Stimulated activated CD8-positive, alpha-beta memory T cell treated with anti-CD3 and anti-CD28 coated beads, Interleukin-7, amount 100 ng/mL, for 4 hours (primary cell): ENCODE measurements at places on chromosomes 5 and 9.

DNA sequence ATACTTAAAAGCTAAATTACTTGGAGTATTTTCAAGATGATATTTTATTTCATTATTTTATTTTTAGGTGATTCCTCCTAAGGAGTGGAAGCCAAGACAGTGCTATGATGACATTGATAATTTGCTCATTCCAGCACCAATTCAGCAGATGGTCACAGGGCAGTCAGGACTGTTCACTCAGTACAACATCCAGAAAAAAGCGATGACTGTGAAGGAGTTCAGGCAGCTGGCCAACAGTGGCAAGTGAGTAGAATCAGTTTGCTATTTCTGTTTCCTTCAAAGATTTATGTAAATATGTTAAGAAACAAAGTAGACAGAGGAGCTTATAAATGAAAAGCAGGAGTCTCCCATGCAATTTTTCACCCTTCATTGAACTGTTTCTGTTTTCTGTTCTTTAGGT, 47.8 kb downstream of the KDM4C start:
- no peak for DNase-seq

DNA sequence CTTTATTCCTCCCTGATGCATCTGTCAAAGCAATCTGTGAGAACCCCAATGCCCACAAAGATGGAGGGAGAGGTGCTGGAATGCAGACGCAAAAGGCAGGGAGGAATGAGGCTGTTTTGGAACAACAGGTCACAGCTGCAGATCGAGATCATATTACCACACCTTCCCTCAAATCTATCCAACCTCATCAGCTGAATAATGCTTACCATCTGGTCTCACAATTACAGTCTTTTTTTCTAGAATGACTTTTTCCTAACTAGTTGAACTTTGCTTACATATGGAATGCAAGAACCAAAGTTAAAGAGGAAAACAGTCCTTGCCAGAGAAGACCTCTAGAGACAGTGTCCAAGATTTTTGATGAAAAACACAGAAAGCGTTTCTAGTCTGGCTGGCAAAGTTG, 158.1 kb downstream of the LPAR1 start:
- DNase-seq: no peak

DNA sequence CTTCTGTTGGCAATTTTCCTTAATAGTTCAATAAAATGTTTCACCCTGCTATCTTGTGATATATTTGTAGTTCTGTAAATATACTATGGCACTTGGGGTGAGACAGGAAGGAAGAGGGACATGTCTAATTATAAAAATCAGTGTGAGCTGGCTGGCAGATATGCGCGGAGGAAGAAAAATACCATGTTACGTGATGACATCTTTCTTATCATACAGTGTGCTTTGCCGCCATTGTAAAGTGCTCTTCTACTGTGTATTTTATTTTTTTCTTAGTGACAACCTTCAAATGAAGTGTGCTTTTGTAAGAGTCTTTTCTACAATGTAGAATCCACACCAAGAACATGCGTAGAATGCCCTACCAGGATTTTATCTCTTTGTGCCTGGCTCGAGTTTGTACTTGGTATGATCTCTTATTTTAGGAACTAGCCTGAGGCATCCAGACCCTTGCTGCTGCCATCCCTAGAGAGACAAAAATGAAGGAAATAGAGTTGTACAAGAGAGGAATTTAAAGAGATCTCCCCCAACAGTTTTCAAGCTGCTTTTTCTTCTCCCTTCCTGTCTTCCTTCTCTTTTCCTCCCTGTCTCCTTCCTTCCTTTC, 46.7 kb upstream of the RIOK2 start:
- no peak for DNase-seq

DNA sequence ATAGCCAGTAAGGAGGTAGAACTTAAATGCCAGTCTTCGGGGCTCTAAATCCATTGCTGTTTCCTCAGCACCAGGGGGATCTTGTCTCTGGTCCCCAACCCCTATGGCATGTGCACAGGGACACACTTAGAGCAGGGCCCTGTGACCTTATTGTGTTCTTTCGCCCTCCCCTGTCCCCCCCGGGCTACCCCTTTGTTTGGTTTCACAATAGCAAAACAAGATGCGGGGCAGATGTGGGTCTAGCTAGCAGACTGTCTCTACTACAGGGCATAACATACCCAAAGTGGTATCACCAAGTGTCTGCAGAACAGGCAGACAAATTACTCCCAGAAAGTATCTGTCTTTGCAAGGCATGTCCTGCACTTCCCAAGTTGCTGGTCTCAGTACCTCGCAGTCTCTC, 2.1 kb downstream of the FBLL1 start:
- DNase-seq: no peak

GRCh38 chr5:160166973-160167623, 47.8 kb upstream of the PWWP2A start:
- no peak for DNase-seq

DNA sequence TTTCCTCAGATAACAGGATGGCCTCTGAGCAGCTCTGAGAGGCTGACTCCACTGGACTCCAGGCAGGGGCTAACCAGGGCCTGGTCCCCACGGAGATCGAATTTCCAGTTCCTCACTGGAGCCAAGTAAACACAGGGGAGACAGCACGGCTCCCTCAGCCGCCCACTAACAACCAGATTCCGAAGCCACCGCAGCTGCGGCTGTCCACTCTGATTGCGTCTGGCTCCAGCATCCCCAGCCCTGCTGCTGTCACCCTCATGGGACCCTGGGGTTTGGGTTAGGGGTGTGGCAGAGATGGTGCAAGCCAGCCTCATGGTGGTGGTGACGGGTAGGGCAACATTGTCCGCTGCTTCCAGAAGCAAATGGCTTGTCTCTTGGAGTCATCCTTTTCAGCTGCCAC, 172.6 kb downstream of the RGS3 start:
- DNase-seq: no peak

GRCh38 chr5:149162401-149163084, 21.2 kb downstream of the ABLIM3 start:
- DNase-seq: no peak

GRCh38 chr5:132456296-132456986, 34.1 kb downstream of the IRF1 start:
- DNase-seq: peak; percentile 63

GRCh38 chr9:111621895-111622480, 9.1 kb upstream of the DNAJC25 start:
- DNase-seq: no peak

- no peak for DNase-seq
Measured at GRCh38 chr5:77957516-77957915, 181.4 kb upstream of the TBCA start.

- DNase-seq: no peak
Measured at GRCh38 chr5:61298580-61298979, 33.5 kb upstream of the ZSWIM6 start.

DNA sequence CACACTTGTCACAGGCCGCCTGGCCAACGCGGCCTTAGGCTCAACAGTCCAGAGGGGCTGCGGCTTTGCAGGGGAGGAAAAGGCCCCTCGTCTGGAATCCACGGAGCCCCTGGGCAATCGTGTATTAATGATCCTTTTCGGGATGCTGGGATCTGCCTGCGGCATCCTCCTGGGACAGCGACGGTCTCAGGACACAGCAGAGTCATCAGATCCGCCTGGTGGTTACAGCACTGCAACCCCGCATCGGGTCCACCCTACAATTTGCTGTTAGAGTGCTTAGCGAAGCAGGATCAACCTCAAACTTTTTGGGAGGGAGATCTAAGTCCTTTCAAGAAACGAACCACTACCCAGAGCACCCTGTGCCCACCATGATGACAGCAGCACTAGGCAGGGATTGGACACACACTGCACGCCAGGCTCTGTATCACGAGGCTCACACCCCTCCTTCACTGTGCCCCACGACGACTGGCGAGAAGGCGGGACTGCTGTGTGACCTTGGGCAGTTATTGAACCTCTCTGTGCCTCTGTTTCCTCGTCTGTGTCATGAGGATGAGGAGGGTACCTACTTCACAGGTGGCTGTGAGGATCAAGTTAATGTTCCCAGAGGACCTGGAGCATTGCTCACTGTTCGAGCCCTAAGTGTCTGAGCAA, 100.4 kb upstream of the COL5A1 start:
- DNase-seq: no peak

- DNase-seq: no peak
Measured at GRCh38 chr5:56512313-56512996, 279.3 kb upstream of the ANKRD55 start.

GRCh38 chr5:171426266-171426665, 6.8 kb downstream of the FGF18 start:
- no peak for DNase-seq

- DNase-seq: no peak
Measured at GRCh38 chr9:4070266-4070665, 229.6 kb downstream of the GLIS3 start.

GRCh38 chr5:155434267-155434666, 420.7 kb downstream of the KIF4B start:
- DNase-seq: no peak

GRCh38 chr5:79850316-79850822, 140.7 kb downstream of the MTX3 start:
- DNase-seq: no peak

- no peak for DNase-seq
Measured at GRCh38 chr9:119289740-119290433, 79.3 kb downstream of the BRINP1 start.

DNA sequence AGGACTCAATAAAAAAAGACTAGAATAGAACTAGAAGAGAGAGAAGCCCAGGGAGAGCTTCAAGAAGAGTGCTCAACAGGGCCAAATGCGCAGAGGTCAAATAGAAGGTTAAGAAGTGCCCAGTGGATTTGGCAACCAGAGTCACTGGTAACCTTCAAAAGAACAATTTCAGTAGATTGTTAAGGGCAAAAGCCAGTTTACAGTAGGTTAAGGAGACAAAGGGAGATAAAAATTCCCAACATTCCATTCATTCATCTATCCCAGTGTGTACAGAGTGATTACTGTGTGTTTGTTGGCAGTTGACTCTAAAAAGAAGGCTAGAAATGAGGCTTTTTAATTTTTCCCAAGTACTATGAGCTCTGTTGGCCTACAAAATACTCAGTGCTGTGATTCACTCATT, 69.4 kb downstream of the RIGI start:
- DNase-seq: no peak

DNA sequence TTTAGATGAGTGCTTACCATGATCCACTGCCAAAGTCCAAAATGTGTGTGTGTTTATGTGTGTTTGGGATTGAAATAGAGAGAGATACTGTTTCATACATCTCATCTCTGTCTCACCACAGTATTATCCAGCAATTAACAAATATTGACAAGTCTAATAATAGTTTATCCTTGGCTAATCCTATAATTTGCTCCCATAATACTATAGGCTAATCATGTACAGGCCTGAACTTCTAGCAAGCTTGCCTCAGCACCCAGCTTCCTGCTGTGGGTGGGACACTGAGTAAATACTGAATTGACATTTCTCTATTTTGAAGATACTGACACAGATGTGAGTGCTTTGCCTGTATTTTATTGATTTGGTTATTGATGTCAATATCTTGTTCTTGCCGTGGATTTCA, 35.3 kb upstream of the KCNV2 start:
- no peak for DNase-seq

- no peak for DNase-seq
Measured at GRCh38 chr5:93755716-93756115, 14.3 kb upstream of the POU5F2 start.

GRCh38 chr5:14995229-14995628, 123.7 kb upstream of the ANKH start:
- DNase-seq: no peak

DNA sequence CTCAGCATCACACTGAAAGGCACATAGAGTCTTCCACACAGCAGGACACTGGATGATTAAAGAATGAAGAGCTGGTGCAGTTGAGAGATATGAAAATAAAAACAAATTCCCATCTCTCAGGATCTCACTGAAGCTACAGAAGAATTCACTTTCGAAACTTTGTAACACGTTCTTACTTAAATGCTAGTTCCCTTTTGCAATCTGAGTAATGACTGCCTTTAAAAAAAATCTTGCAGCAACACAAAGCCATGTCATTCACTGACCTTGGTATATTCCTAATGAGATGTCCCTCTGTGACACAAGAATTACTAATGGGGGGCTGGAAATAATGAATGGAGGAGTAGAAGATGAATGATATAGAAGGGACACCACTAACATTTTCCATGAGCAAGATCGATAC, 201.8 kb downstream of the GLIS3 start:
- DNase-seq: no peak

- DNase-seq: no peak
Measured at GRCh38 chr9:764986-765385, 76.5 kb upstream of the DMRT1 start.

- DNase-seq: no peak
Measured at GRCh38 chr9:532707-533106, 308.8 kb upstream of the DMRT1 start.

DNA sequence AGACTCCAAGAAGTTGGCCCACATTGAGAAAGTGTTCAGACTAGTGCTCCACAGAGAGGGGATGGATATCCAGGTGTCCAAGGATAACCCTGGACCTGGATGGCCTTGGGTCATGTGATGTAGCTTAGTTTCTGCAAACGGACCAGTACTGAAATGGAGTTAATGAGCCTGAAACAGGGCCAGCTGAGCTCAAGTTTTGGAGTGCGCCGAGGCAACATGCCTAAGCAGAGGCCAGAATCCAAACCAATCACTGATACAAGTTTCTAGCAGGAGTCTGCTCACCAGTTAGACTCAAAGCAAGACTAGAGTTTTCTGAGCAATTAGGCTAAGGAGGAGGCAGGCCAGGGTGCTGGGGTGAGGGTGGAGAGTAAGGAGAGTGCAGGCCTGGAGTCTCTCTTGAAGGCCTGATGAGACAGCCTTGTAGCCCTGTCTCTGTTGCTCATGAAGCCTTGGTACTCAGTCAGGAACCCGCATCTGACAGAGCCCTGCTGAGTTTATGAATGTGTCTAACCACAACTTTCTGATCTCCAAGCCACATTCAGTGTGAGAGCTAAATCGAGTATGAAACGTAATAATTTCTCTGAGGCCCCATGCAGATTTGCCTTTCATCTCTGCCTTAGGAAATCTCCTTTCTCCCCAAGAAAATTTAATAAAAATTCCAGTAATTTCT, 68.9 kb upstream of the EQTN start:
- no peak for DNase-seq

- no peak for DNase-seq
Measured at GRCh38 chr5:65059681-65060598, 291.2 kb downstream of the CWC27 start.

DNA sequence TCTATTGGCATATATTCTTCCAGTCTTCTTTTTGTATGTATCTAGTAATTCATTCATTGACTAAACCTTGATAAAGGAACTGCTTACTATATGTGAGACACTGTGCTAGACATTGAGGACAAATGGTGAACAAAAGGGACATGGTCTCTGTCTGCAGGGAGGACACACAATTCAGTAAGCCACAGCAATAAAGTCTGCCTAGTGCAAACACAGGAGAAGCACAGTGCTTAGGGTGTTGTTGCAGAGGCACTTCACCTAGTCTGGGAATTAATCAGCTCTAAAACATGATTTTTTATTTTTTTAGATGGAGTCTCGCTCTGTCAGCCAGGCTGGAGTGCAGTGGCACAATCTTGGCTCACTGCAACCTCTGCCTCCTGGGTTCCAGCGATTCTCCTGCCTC, 6.4 kb upstream of the CCL28 start:
- no peak for DNase-seq

DNA sequence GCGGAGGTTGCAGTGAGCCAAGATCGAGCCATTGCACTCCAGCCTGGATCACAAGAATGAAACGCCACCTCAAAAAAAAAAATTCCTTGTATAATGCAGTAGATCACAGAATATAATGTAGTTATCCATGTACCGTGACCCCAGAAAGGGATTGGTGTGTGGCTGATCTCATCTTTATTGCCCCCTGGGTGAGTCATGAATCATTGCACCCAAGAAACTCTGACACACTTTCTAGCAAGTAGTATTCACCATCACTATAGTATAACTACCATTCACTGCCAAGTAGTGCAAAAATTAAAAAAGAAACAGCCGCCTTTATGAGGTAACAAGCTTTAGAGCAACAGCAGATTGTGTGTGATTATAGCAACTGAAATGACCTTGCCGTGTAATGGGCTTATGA, 23.7 kb upstream of the ANKH start:
- DNase-seq: no peak
